Frontal cortex (tissue), 4 donors: ENCODE measurements at places on chromosomes 3 and 15.

DNA sequence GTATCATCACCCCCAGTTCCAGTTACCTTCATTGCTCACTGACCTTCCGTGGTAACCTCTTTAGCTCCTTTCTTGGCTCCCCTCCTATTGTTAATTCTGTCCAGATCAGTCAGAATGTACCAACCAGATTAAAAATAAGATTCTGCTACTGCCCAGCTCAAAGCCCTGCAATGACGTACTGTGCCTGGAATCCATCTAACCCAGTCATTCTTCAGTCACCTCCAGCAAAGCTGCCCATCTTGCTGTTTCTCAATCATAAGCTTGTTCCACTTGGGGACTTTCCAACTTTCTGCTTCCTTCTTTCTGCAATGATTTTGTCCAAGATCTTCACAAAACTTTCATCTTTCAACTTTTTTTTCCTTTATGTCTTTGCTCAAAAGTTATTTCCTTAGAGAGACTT lies 512.0 kb upstream of the ZNF385D start:
- no peak for DNase-seq

- DNase-seq, result no peak
Observed at GRCh38 chr3:58048301-58048700, 40.1 kb downstream of the FLNB start.

- DNase-seq, result no peak
Observed at GRCh38 chr3:177746337-177746933, 549.2 kb upstream of the TBL1XR1 start.

- DNase-seq, result no peak
Observed at GRCh38 chr15:51286816-51287215, 51.6 kb downstream of the CYP19A1 start.

DNA sequence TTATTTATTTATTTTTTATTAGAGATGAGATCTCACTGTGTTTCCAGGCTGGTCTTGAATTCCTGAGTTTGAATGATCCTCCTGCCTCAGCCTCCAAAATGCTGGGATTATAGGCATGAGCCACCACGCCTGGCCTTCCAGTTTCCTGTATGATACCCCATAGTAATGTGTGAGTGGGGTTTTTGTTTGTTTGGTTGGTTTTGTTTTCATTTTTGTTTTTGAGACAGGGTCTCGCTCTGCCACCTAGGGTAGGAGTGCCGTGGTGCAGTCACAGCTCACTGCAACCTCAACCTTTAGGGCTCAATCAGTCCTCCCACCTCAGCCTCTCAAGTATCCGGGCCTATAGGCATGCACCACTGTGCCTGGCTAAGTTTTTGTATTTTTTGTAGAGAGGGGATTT lies 30.9 kb downstream of the GOLM2 start:
- DNase-seq, result no peak

- no peak for DNase-seq
Observed at GRCh38 chr3:100600181-100601042, 9.0 kb upstream of the ADGRG7 start.

- no peak for DNase-seq
Observed at GRCh38 chr15:96307856-96308394, 22.6 kb upstream of the NR2F2 start.

DNA sequence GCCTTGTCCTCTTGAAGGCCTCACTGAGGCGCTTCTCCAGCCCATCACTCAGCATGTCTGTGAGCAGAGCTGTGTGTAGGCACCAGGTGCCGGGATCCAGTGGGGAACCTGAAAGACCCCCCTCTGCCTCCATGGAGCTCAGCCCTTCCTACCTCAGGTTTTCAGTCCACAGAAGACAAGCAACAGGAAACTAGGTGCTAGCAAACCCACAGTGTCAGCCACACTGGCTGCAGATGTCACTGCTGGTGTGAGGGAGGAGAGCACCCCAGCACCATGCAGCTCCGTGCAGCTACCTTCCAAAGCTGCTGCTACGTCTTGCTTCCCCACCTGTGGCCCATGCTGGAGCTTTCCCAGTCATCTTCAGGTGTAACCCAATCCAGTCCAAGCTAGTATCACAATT lies 17.9 kb downstream of the PSTPIP1 start:
- no peak for DNase-seq

GRCh38 chr15:91947683-91948608 lies 94.4 kb downstream of the SLCO3A1 start:
- no peak for DNase-seq

- DNase-seq, result no peak
Observed at GRCh38 chr3:153881201-153881600, 240.0 kb upstream of the ARHGEF26 start.

DNA sequence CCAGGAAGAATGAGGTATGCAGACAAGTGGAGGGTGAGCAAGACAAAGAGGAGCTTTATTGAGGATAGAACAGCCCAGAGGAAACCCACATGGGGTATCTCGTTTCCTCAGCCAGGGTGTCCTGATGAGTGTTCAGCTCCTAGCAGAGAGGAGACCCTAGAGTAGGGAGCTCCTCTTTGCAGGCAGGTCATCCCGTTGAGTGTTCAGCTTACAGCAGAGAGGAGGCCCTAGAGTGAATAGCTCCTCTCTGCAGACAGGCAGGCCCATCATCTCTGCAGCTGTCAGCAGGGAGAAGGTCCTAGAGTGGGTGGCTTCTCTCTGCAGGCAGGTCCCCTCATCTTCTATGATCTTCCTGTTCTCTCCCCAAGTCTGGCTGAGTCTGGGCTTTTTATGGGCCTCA lies 90.6 kb upstream of the TNFSF10 start:
- DNase-seq, result no peak

DNA sequence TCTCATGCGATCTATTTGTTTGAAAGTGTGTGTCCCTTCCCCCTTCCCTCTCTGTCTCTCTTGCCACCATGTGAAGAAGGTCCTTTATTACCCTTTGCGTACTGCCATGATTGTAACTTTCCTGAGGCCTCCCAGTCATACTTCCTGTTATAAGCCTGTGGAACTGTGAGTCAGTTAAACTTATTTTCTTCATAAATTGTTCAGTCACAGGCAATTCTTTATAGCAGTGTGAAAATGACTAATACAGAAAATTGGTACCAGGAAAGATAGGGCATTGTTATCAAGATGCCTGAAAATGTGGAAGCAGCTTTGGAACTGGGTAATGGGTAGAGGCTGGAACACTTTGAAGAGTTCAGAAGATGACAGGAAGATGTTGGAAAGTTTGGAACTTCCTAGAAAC lies 743.7 kb upstream of the NECTIN3 start:
- no peak for DNase-seq

DNA sequence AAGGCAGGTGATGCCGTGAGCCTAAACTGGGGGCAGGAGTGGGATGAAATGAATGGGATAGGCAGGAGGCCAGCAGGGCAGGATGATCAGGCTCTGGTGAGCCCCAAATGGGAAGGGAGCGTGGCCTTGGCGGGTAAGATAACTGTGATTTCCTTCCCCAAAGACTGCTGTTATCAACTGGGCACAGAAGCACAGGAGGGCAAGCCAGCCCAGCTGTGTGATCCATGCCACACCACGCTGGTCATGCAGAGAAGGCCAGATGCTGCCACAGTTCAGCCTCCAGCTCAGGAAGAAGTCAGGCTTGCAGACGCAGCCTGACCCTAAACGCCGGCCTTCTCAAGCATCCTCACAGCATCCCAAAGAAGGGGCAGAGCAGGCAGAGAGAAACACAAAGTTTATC lies 52.1 kb upstream of the GNB5 start:
- DNase-seq, result no peak

- DNase-seq, result no peak
Observed at GRCh38 chr3:180913581-180914404, 1.3 kb downstream of the FXR1 start.

- DNase-seq, result no peak
Observed at GRCh38 chr3:81742581-81742980, 18.9 kb downstream of the GBE1 start.

DNA sequence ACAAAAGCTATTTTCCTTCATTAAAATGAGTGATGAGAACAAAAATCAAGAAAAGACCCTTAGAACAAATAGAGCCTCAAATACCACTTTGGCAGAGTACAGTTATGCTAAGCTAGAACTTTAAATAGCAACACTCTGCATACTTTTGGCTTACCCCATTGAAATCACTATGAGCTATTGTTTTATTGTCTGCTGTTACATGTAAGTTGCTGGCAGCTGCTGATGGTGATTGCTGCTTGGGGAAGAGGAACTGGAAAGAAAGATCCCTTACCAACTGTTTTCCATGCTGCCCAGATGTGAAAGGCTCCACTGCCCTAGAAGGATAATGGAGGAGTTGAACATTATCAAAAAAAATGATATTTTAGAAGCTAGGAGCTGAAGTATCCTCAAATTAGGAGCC lies 135.4 kb downstream of the SYNPR start:
- no peak for DNase-seq

DNA sequence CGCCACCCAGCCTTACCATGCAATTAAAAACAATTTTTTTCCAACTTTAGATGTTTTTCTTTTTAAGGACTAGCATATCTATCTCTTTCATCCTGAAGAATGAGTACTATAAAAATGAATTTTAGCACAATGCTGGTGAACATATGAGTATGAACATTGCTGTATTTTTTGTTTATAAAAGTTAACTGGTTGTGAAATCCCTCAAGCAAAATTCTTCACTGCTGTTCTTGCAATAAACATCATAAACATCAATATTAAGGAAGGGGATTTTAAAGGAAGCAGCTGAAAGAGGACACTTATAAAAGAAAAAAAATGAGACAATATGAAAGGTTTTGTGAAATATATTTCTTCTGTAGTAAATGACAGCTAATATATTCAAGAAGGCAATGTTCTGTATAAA lies 3.0 kb downstream of the PLSCR4 start:
- no peak for DNase-seq

DNA sequence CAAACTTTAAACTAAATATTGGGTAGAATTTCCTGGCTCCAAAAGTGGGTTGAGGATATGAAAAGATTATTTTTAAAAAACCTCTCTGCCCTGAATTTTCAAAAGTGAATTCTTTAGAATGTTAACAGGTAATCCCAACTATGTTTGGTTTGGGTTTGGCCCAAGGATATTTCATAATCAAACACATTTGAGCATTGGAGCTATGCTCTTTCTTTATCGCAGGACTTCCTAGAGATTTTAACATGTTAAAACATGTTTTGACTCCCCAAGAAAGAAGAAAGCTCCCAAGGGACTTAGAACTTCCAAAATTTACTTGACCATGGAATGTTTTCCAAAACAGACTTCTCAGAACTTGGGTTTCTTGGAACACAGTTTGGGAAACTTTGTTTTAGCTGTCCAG lies 75.6 kb upstream of the SYNPR start:
- DNase-seq, result no peak

GRCh38 chr15:84873997-84874396 lies 10.5 kb upstream of the SLC28A1 start:
- no peak for DNase-seq

- DNase-seq, result no peak
Observed at GRCh38 chr3:65669163-65669875, 369.4 kb downstream of the MAGI1 start.

DNA sequence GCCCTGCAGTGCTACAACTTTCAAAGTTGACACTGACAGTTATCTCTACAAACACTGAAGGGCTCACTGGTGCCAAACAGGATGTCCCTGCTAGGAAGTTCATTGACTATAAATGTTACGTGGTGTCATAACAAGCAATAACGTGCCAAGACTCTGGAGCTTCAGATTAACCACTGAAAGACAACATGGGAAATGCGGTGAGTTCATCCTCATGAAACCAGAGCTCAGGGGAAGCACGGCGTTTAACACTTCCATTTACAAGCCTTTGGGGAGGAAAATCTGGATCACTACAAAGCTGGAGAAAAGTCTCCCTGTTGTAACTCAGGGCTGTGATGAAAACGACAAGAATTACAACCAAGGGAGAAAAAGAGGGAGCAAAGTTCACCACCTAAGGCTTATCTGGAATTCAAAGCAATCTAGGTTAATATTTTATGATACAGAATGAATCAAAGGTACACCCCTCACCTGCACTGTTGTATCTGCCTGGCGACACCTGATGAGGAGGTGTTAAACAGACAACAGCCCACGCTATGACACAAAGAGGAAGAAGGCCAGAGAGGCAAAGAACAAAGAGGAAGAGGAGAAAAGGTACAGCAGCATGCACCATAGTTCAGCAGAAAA lies 27.0 kb downstream of the SHQ1 start:
- no peak for DNase-seq

DNA sequence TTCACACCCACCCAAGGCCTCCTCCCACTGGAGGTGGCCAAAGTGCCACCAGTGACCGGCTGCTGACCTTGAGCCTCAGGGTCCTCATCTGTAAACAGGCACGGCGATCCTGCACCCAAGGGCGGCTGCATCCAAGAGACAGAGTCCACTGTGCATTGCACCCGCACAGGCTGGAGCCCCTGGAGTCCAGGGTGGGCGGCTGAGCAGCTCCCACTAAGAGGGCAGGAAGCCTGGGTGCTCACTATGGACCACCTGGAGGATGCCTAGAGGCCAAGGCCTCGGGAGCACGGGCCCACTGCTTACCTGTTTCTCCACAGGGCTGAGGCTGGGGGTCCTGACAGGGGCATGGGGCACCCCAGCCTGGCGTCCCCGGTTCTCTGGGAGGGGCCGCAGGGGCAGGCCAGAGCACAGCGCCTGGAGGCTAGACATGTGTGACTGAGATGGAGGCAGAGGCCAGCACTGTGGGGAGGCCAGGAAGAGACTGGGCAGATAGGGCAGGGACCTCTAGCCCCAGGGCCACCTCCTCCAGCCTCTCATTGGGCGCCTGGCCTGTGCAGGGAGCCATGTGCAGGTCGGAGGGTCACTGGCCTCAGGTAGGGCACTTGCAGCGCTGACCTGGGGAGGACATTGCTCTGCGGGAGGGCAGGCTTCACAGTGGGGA lies at the start of gene UROC1:
UROC1 (minus strand) TSS at position 483 of the 661 bp plus-strand sequence; CDS start at position 429, 54 bp downstream.
- no peak for DNase-seq

- peak; percentile 44 for DNase-seq
Observed at GRCh38 chr15:98801234-98801561, 152.9 kb downstream of the IGF1R start.

DNA sequence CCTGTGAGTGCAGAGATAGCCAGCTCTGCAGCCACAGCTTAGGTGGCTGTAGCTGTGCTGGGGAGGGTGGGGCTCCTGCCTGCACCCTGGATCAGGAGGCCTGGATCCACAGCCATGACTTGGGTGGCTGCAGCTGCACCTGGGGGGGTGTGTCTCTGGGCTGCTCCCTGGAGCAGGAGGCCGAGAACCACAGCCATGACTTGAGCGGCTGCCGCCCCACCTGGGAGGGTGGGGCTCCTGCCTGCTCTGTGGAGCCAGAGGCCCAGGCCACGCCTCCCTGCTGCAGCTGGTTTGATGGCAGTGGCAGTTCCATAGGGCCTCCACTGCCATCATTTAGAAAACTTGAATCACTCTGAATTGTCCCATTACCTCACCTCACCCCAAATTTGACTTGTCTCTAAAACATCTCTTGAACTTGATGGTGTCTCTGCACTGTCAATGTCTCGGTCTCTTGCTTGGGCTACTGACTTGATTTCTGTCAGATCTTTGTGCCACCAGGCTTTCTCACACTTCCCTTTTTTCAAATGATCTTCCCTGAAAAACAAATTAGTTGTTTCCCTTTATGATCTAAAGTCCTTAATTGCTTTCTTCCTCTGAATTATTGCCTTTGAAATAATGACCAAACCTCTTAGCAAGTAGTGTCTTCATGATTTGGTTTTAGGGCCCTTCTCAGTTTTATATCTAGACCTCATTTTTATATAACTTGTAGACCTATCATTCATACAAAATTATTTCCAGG lies 313.2 kb upstream of the MME start:
- no peak for DNase-seq

- DNase-seq, result no peak
Observed at GRCh38 chr3:126021224-126021623, 52.2 kb downstream of the ROPN1B start.

- no peak for DNase-seq
Observed at GRCh38 chr3:11373654-11374053, 101.5 kb downstream of the ATG7 start.
